Regular cardiac myocyte (primary cell): ENCODE measurements at places on chromosomes 16 and 17. TPM values are rescaled to one million over a fixed set of nuclear protein-coding genes. Genes with fewer than 3 reads are reported as not detected.

Gene MYH1
- not detected in 2 replicates for total RNA-seq

Gene HOXB4
- total RNA-seq, result 0.85 and 0.96 TPM in 2 replicates

Gene PNMT
- total RNA-seq, result not detected in 2 replicates

Gene ABCC12
- 0.19 and 0.56 TPM in 2 replicates for total RNA-seq

Gene PTRH2
- 20.0 and 43.7 TPM in 2 replicates for total RNA-seq

Gene COX4I1
- 392 and 464 TPM in 2 replicates for total RNA-seq

Gene MYO1D
- total RNA-seq, result 11.3 and 65.4 TPM in 2 replicates

Gene CCDC78
- 1.3 and 2.0 TPM in 2 replicates for total RNA-seq

Gene RNF167
- 15.5 and 40.6 TPM in 2 replicates for total RNA-seq

Gene ASB16
- total RNA-seq, result under 0.01 TPM in 2 replicates

Gene CCDC102A
- total RNA-seq, result 12.7 and 20.3 TPM in 2 replicates

Gene MYH2
- total RNA-seq, result not detected in 2 replicates
